Activated CD8-positive, alpha-beta T cell treated with anti-CD3 and anti-CD28 coated beads, Interleukin-2, amount 10 ng/mL, durations not matched to agents 7 days and 5 days (primary cell): ENCODE measurements at places on chromosomes 11 and 22. TPM values are rescaled to one million over a fixed set of nuclear protein-coding genes. Genes with fewer than 3 reads are reported as not detected.

Gene MTNR1B
- not detected for total RNA-seq

Gene CHCHD10
- 140 TPM for total RNA-seq

Gene ACRV1
- not detected for total RNA-seq

Gene C22orf15
- total RNA-seq = 0.81 TPM

Gene ATF4
- 426 TPM for total RNA-seq

Gene MRGPRE
- not detected for total RNA-seq

Gene CYB5R2
- 0.24 TPM for total RNA-seq

Gene OR5B21
- total RNA-seq = 0.40 TPM

Gene GNAZ
- total RNA-seq = 0.21 TPM

Gene SAAL1
- total RNA-seq = 31.4 TPM

Gene CDC42BPG
- total RNA-seq = 1.2 TPM

Gene RTCB
- 59.0 TPM for total RNA-seq

- no peak for DNase-seq
Measured at GRCh38 chr11:59144096-59144495, 1.4 kb downstream of the FAM111A start.

DNA sequence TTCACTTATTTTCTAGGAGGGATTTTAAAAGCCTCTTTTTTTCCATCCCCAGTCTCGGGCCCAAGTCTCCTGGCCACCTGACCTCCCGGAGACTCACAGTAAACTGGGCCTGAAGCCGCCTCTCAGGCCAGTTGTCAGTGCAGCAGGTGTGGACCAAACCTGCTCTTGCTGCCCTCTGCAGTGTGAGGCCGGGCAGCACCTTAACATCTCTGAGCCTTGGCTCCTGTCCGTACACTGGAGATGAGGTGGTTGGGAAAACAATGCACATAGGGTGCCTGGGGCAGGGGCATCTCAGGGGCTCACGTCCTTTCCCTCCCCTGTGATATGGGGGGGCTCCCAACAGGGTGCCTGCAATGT lies 45.1 kb downstream of the PHF21B start:
- DNase-seq = no peak

DNA sequence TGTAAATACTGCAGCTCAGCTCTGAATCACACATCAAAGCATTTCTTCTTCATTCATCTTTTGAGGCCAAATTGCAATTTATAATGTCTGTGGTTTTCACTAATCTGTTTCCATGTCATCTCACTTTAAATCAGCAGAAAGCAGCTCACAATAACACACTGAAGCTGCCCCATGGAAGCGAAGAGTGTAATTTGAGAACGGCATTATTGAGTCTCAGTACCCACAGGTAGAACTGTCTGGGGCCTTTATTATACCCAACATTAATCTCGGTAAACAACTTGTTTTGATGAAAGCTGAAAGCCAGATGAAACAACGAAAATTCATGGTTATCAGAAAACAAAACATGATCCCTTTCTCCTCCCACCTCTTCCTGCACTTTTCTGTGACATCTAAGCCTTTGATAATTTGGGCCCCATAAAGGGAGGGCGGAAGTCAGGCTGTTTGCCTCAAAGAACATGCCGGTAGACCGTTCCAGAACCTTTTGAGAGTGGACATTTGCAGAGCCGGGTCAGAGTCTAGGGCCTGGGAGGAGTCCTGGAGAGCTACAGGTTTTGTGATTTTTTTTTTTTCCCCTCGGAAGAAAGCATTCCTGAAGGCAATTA lies 68.2 kb upstream of the SESN3 start:
- DNase-seq = no peak

DNA sequence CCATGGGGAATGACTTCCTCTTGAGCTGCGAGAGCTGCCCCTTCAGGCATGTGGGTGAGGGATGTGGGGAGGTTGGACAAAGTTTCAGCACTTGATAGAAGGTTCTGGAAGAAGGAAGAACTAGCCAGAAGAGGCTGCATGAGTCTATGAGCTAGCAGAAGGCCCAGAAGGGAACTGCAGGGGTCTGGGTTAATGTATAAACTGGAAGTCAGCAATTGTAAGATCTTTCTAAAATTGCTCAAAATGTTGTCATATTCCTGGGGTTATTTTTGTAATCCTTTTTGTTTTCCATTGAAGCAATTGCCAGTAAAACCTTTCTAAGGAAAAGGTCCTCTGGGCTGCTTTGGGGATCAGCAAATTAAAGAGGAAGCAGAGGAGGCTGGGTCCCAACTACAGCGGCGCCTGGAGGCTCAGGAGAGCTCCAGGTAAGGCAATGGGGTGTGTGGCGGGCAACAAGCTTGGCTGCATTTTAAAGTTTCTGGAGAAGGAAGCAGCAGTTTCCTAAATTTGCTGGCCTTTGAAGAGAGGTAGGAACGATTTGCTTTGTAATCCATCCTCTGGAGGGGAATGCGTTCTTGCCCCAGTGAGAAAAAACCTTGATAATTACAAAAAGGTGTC lies 29.2 kb downstream of the ADAMTS15 start:
- DNase-seq = no peak

GRCh38 chr11:47378836-47379170 lies 456 bp upstream of the SPI1 start:
- DNase-seq = no peak

DNA sequence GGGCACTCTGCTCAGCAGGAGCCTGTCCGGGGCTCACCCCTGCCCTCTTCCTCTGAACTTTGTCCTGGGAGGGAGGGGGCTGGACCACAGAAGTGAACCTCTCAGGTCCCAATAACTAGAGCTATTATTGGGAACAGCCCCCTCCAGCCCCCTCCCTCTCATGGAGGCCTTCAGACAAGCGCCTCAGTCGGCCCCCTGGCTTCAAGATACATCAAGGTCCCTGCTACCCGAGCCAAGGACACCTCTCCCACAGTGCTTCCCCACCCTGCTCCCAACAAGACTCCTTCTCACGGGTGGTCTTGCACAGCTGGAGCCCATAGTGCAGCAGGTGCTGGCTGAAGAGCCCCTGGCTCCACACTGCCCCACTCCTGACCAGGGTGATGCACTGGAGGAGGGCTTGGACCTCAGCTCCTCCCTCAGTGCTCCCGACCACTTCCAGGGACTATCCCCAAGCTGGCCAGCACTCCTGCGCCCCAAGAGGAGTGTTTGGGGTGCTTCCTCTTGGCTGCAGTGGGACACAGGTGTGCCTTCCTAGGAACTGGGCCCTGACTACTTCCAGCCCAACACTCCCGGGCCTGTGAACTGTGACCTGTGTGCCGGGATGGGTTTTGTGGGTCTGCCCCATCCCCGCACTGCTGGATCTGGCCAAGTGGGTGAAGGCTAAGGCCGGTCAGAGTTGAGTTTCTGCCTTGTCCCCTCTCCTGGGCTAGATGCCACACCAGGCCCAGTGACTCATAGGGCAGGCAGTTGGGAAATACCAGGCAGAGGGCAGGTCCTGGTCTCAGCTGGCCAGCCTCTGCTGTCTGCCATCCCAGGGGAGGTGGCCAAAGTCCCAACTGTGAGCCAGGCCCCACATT lies 2.2 kb downstream of the PNPLA2 start:
- no peak for DNase-seq

DNA sequence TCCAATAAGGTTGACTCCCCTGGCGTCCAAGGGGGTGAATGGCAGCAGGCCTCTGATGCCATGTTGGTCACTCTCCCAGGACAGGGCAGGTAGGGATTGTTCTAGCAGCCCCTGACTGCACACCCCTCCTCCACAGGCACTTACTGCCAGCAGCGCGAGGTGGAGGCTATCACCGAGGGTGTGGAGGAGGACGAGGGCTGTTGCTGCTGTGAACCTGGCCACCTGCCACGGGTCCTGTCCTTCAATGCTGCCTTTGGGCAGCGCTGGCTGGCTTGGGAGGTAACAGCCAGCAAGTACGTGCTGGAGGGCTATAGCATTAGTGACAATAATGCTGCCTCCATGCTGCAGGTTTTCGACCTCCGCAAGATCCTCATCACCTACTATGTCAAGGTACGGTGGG lies 7.7 kb upstream of the SIPA1 start:
- DNase-seq = no peak

GRCh38 chr11:95093548-95093947 lies 3.9 kb downstream of the ENDOD1 start:
- DNase-seq = peak; percentile 45

- DNase-seq = no peak
Measured at GRCh38 chr11:8679006-8679405, 3.5 kb downstream of the TRIM66 start.

DNA sequence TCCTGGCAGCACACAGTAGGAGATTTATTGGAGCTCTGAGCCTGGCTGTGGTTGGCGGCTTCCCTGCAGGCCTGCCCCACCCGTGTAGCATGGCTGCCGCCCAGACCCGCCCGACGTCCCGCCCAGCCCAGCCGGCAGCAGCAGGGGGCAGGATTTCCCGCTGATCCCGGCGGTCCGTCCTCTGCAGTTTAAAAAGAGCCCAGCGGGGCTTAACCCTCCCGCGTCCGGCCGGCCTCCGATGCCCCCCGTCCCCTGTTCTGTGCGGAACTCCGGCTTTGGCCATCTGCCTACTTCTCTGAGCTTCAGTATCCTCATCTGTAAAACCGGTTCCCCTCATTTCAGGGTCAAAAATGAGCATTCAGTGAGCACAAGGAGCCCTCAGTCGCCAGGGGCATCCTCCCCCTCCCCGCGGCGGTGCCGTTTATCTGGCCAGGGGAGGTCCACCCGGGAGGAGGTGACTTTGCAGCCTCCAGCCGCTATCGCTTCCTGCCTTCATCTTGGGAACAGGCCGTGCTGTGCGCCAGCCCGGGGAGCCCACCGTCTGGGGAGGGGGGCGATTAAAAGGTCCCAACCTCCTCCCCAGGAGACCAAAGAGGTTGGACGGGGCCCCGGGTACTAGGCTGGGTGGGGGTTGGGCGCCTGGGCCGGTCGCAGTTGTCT lies at the start of gene GAS2L1:
GAS2L1 (plus strand) TSS at position 476 of the 660 bp plus-strand sequence. CDS start 1,456 bp downstream, outside the sequence.
- DNase-seq = peak; percentile 74

- DNase-seq = no peak
Measured at GRCh38 chr11:130454491-130455252, 6.2 kb downstream of the ADAMTS15 start.
